Posterior cingulate gyrus (tissue), 11 donors: ENCODE measurements at places on chromosomes 13 and 19.

GRCh38 chr13:29524176-29524575, 71.3 kb downstream of the SLC7A1 start:
- DNase-seq: no peak

DNA sequence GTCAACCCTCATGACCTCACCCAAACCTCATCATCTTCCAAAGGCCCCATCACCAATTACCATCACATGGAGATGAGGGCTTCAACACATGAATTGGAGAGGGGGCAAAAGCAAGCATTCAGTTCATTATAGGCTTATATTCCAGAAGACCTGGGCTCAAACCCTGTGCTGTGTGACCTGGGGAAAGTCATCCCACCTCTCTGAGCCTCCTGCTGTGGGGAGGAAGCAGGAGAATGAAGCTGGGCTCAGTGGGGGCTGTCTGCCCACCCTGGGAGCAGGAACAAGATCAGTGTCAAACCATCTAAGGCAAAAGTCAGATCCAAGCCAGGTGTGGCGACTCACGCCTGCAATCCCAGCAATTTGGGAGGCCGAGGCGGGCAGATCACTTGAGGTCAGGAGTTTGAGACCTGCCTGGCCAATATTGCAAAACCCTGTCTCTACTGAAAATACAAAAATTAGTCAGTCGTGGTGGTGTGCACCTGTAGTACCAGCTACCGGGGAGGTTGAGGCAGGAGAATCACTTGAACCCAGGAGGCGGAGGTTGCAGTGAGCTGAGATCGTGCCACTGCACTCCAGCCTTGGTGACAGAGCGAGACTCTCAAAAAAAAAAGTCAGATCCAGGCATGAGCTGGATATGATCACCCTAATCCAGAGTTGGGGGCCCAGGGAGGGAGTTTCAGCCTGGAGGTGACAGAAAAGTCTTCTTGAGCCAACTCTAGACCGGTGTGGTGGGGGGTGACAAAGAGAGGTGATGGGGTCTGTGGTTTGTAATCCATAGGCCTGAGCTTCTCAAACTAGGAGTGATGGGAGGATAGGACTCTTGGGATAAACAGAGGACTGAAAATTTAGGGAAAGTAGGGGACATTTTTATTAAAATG, 1.6 kb upstream of the TPM4 start:
- no peak for DNase-seq

- no peak for DNase-seq
Observed at GRCh38 chr13:111286162-111286561, 34.3 kb upstream of the TEX29 start.

GRCh38 chr19:44904426-44904994, 1.1 kb upstream of the APOE start:
- DNase-seq: no peak

DNA sequence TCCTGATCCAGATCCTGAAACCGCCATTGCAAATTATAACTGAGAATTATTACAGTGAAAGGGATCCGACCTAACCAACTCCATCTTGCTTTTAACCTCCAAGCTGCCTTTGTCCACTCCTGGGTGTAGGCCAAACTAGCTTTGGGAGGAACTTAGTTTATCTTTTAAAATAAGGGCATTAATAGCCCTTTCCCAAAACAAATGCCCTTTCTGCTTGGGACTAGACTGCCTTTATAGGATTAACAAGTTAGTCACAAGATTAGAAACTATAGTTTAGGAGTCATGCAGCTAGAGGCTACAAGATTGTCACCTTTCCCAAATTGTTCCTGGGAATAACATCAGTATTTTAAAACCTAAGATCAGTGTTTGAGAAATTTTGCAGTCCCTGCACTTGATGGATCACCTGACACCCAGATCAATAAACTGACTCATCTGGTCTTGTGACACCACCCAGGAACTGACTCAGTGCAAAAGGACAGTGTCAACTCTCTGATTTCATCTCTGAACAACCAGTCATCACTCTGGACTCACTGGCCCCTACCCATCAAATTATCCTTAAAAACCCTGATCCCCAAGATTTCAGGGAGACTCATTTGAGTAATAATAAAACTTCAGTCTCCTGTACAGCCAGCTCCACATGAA, 4.1 kb upstream of the ZNF841 start:
- no peak for DNase-seq

DNA sequence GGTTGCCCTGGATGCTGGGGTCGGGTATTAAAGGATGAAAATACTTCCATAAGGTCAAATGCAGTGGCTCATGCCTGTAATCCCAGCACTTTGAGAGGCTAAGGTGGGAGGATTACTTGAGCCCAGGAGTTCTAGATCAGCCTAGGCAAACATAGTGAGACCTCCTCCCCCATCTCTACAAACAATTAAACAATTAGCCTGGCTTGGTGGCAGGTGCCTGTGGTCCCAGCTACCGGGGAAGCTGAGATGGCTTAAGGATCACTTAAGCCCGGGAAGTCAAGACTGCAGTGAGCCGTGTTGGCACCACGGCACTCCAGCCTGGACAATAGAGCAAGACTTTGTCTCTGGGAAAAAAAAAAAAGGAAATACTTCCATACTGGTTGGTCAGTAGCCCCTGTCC, 1.5 kb downstream of the KLK11 start:
- no peak for DNase-seq

DNA sequence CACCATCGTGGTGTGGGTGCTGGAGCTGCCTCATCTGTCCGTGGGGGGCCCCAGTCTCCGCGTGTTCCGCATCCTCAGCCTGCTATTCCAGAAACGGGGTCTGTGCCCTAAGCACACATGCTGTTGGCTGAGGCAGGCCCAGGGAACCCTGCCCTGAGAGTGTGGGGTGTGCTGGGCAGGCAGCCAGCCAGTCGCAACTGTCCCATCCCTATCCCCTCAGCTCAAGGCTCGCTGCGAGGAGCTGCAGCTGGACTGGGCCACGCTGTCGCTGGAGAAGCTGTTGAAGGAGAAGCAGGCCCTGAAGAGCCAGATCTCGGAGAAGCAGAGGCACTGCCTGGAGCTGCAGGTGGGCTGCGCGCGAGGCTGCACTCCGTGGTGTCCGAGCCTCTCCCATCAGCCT, 21.9 kb downstream of the PLEKHJ1 start:
- DNase-seq: no peak

DNA sequence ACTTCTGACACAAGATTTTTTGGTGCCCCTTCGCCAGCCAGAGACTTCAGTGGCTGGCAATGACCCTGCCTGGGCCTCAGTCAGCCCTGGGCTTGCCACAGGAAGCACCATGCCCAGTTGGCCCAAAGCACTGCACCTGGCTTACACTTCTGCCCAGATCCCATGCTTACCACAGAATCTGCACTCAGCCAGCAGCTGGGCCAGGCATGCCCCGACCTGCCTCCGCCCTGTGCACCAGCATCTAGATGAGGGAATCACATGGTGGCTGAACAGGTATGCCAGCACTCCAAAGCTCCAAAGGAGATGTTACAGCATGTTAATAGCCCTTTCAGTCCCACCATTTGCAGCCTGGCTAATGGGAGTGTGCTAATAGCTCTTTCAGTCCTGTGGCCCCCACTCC, 690.9 kb downstream of the SLITRK6 start:
- DNase-seq: no peak

DNA sequence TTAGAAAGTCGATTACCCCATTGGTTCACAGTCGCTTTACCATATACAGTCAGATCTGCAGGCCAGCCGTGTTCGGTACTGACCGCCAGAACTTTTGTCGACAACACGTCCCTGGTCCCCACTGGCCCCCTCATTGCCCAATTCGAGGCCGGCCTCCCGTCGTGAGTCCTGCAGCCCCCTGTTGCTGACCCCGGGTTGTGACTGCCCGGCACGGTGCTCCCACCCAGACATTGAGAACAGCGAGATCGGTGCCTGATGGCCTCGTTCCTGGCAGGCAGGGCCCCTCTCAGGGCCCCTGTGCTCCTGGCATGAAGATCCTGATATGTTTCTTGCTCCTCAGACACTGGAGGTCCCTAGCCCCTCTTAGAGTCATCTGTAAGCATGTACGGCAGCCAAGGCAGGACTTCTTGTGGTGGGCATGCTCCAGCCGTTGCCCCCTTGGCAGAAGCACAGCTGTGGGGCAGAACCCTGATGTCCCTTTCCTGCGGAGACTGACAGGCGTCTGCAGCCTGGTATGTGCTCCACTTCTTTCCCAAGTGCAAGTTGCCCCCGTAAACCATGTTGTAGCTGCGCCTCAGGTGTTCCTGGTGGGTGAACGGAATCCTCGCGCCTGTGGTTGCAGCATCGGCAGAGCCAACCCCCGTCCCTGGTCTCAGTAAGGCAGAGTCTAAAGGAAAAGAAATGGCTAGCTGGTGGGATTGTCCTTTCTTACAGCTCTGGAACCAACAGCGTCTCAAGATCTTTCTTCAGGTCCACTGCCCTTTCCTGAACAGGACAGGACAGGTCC, 123.2 kb upstream of the SPACA7 start:
- no peak for DNase-seq

DNA sequence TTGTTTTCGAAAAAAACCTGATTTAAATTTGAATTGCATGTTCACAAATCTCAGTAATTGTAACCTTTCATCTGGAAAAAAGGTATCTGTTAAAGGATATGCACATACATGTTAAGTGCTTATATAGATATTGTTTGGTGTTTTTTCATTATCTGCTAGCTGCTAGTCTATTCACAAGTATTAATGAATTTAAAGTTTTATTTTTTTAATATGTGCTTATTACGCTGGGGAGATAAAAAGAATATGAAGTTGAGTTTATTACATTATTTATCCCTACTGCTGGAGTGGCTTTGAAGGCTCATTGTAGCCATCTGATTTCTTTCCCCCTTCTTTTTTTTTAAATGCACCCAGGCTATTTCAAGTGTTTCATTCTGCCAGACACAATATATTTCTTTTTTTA, 3.9 kb upstream of the MAB21L1 start:
- DNase-seq: no peak

- no peak for DNase-seq
Observed at GRCh38 chr19:12047868-12048267, 4.9 kb downstream of the ZNF878 start.

DNA sequence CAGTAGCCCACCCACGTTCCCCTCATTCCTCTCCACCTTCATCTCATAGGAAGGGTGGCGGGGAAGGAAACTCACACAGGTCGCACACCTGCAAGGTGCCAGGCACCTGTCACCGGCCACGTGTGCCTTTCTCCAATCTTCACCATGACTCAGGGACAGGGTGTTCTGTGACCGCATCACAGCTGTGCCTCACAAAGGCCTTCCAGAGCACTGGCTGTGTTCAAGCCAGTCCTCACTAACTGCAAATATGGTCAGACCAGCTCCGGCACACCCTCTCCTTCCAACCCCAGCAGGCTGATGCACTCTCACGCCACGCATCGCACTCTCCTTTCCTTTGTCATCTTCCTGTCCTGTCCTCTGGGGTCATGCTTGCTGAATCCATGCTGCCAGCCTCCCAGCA, 415.9 kb downstream of the IRS2 start:
- DNase-seq: no peak

DNA sequence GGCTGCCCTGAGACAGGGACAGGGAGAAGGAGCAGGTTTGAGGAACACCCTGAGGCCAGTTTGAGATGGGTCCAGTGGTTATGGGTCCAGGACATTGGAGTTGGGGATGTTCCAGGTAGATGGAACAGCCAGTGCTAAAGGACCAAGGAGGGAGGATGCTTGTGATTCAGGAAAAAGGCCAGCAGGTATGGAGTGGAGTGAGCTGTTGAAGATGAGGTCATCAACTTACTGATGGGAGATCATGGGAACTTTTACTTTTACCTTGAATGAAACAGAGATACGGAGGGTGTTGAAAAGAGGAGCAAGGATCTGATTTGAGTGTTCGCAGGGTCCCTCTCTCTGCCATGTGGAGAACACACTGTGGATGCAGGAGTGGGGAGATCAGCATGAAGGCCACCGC, 25.5 kb downstream of the SPTBN4 start:
- DNase-seq: no peak

DNA sequence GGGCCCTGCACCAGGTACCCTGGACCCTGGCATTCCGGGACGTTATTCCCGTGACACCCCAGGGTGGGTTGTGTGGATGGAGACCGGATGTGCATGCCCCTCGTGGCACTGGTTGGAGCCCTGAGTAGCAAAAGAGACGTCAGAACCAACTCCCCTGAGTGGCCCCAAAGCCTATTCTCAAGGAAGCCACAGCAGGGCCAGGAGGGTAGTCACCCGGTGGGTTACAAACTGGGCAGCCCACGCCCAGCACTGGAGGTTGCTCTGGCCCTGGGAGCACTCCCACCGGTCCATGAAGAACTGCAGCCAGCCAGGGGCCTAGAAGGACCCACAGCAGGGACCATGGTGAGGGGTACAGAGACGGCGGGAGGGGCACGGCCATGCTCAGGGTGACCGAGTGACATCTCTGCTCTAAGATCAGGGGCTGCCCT, 7.5 kb downstream of the KLF16 start:
- no peak for DNase-seq

DNA sequence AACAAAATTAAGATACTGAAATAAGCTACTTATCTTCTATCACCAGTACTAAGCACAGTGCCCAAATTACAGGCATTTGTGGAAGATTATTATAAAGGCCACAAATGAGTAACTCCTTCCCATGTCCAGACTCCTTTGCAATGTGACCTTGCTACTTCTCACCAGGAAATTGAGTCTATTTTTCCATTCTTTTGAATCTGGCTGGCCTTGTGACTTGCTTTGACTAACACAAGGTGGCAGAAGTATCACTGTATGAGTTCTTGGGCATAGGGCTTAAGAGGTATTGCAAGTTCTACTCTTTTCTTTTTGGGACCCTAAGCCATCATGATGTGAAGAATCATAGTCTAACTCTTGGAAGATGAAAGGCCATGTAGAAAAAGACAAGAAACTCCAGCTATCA, 49.9 kb downstream of the UGGT2 start:
- no peak for DNase-seq

DNA sequence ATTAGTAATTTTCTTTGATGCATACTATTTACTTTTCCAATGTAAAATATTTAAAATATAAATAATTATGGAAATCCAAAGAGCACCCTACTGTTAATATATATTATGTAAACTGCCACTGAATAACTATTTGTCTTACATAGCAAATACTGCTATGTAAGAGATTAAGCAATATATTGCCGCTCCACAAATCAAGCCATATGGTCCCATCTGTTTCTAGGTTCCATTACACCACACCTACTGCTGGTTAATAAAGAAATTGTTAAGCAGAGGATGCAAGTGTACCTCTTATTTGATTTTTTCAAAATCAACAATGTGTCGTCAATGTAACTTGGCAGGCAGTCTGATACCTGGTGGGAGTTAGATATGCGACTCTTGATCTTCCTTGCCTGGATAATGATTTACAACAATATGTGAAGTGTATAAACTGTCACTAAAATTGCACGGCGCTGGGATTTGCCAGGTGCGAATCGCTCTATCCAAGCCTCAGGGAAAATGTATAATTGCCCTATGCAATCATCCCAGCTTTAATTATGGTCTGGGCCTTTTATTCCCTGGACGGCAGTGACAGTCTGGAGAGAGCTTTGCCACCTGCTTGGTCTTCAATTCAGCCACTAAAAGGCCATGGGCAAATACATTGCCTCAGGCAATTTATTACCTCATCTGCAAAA, 16.0 kb downstream of the SMAD9 start:
- no peak for DNase-seq

GRCh38 chr13:80957019-80957655, 616.2 kb upstream of the SPRY2 start:
- no peak for DNase-seq

GRCh38 chr13:97386801-97387484, 47.0 kb upstream of the RAP2A start:
- peak; percentile 49 for DNase-seq

- DNase-seq: no peak
Observed at GRCh38 chr13:79393564-79394249, 12.3 kb downstream of the RBM26 start.

- no peak for DNase-seq
Observed at GRCh38 chr19:9995084-9995483, 15.2 kb downstream of the COL5A3 start.

GRCh38 chr13:99821741-99822140, 149.8 kb downstream of the ZIC5 start:
- no peak for DNase-seq
